ENCODE measurements at places on chromosomes 1 and 21.
A peak's percentile ranks its signal among the peaks of the same experiment; 100 is the strongest.

- DNase-seq: no peak
Measured at GRCh38 chr1:22325531-22326371, 125.9 kb upstream of the ZBTB40 start.

DNA sequence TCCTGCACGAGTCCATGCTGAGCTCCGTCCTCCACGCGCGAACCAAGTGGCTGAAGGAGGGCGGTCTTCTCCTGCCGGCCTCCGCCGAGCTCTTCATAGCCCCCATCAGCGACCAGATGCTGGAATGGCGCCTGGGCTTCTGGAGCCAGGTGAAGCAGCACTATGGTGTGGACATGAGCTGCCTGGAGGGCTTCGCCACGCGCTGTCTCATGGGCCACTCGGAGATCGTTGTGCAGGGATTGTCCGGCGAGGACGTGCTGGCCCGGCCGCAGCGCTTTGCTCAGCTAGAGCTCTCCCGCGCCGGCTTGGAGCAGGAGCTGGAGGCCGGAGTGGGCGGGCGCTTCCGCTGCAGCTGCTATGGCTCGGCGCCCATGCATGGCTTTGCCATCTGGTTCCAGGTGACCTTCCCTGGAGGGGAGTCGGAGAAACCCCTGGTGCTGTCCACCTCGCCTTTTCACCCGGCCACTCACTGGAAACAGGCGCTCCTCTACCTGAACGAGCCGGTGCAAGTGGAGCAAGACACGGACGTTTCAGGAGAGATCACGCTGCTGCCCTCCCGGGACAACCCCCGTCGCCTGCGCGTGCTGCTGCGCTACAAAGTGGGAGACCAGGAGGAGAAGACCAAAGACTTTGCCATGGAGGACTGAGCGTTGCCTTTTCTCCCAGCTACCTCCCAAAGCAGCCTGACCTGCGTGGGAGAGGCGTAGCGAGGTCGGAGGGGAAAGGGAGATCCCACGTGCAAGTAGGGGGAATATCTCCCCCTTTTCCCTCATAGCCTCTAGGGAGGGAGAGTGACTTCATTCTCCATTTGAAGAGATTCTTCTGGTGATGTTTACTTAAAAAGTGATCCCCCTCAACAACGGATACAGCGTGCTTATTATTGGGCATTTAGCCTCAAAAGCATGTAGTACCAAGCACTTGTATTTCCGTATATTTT is 991 bp downstream of the PRMT6 start:
- DNase-seq: no peak

GRCh38 chr1:209265301-209265700 is 318.2 kb upstream of the CAMK1G start:
- DNase-seq: no peak

DNA sequence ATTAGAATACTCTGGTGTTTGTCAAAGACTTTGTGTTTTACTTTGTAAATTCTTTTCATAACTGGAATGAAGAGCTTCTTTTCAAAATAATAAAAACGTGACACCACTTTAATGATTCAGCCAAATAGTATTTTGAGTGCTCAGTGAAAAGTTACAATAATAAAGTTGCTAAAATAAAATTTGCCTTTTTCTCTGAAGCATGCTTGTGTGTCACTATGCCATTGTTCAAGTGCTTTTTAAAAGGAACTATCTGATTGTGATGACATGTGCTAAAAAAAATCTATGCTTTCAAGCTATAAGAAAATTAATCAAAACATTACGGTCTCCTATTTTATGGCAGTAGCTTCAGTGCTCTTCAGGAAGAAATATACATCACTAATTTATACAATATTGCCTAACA is 1290.5 kb upstream of the B3GALT2 start:
- DNase-seq: no peak

DNA sequence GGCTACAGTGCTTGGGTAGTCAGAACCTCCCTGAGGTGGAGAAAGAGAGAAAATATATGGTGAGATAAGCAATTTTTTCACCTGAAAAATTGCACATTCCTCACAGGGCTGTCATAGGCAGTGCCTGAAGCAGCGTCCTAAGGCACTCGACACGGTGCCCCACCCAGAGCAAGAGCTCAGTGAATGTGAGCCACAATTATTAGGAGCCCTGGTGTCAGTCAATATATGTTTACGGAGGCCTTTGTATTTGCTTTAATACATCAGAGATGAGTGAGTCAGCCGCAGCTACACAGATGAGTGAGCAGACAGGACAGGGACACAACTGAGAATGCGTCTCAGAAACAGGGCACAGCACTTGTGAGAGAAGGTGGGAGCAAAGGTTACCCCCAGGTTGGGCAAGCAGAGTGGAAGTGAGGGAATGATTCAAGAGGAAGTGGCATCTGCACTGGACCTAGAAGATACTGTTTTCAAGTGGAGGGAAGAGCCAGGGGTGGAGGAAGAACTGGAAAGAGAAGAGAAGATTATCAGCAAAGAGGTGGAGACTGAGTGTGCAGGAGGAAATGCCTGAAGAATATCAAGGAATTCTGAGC is 5.2 kb upstream of the PIGC start:
- no peak for DNase-seq

DNA sequence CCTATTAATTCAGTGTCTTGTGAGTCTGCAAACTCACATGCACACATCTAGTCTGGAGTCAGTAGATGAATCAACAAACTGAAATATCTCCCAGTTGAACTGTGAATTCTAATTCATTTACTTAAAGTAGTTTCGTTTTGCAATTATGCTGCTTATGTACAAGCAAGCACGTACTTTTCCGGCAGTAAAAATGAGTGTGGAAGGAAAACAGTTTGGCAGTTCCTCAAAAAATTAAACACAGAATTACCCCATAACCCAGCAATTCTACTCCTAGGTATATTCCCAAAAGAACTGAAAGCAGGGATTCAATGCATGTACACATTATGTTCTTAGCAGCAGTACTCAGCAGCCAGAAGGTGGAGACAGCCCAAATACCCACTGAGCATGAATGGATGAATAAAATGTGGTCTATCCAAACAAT is 49.3 kb downstream of the GNB1 start:
- no peak for DNase-seq

DNA sequence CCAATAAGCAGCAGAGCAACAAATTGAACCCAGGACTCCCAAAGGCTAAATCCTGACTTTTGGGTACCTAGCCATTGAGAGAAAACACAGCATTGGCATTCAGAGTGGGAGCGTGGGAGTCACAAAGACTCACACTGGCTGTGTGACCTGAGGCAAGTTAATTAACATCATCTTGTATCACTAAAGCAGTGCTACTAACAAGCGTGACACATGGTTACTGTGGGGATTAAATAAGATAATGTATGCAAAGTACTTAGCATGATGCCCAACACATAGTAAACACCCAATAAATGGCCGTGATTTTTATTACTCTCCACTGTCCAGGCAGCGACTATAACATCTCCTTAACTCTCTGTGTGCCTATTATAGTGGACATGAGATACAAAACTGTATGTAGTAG is 73.3 kb downstream of the CD34 start:
- no peak for DNase-seq

- DNase-seq: no peak
Measured at GRCh38 chr1:147509786-147510395, 31.4 kb upstream of the BCL9 start.

DNA sequence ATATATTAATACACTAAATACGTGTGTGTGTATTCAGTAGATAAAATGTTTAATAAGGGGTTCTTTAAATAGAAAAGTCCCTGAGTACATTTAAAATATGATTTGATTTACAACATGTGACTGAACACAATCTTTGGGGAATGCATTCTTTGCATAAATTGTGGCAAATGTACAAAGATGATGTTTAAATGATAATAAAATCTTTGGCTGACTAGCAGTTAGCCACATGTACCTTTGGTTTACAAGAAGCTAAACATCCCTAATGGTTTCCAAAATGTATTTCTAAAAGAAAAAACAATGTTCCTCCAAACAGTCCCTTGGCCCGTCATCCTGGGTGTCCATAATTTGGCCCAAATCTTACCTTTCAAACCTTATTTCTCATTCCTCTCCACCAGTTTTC is 106.4 kb upstream of the MARK1 start:
- no peak for DNase-seq

DNA sequence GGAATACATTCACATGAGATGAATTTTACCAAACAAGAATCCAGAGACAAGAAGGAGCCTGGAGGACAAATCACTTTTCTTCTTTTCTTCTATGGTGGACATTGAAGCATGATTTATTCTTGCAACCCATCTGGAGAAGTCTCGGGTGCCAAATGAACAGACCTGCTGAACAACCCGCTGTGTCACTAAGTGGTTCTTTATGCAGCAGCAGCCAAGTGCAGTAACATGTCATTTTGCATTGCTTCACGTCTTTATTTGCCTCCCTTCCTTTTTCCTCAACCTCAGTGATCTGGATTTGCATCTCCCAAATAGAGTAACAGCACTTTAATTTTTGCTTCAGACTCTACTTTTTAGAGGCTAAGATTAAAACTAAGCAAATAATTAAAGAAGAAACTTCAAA is 50.0 kb upstream of the TENT5C start:
- no peak for DNase-seq

DNA sequence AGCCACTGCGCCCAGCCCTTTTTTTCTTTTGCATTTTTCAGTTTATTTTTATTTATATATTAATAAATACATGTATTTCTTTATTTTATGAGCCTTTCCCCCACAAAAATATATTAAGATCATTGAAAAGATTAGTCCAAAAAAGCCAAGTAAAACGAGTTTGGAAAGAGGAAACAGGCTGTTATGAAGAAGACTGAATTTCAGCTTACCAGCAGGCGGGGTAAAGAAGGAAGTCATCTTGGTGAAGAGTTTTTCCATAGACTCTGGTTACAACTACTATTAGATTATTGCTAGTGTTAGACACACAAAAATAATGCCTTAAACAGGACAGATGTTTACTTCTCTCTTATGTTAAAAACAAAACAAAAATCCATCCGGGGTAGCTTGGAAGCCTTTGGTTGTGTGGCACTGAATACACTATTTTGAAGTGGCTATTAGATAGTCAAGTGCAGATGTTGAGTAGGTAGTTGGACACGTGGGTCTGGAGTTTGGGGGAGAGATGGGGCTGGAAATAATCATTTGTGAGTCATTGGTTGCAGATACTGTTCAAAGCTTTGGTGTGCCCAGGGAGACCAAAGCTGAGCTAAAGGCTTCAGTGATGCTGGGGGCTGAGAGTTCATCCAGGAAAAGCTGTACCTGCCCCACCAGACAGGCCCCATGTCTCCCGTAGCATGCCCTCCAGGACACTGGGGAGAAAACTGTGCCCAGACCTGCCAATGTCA is 8.7 kb upstream of the LRRC71 start:
- no peak for DNase-seq

- DNase-seq: no peak
Measured at GRCh38 chr21:29775462-29775861, 164.3 kb downstream of the GRIK1 start.

DNA sequence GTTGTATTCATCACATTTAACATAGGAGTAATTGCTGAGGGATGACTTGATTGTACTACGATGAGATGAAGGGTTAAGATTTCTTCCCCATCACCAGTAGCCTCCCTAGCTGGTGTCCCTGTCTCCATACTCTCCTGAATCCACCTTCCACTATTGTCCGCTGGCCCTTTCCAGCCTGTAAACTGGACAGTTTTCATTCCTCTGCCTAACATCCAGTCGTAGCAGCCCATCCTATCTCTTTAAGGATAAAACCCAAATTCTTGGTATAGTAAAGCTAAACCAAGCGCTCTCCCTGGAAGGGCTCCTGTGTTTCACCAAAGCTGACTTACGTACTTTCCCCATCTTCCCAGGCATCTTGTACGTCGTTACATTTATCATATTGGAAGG is 670 bp downstream of the COX20 start:
- DNase-seq: no peak

DNA sequence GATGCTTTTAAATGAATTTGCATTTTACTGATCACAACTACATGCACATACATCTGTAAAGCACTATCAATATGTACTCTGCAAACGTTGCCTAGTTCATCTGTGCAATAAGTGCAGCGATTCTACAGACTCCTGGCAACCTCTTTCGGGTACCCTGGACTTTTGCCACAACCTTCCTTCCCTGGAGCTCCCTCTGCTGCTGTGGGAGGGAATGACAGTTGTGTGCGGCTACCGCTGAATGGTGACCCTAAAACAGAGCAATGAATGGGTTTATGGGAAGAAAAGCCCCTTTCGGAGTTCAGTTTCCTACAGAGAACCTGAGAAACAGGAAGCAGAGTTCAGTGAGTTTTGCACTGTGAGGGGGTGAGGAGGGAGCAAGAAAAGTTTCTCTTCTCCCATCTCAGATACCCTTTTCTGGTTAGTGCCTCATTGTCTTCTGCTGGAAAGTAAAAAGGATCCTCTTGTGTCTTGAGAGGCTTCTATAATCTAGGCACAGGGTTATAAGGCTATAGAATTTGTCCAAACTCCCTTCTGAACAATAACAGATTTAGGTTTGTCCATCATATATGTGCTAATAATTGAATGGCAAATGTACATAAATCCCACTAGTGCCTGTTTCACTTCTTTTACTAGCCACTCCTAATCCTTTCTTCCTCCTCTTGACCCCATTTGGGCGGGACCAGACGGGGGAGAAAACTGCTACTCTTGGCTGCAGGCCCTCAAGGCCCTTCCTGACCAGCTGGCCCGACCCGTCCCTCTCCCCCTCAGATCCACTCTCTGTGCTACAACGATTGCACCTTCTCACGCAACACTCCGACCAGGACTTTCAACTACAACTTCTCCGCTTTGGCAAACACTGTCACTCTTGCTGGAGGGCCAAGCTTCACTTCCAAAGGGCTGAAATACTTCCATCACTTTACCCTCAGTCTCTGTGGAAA is 19.8 kb upstream of the SARS1 start:
- DNase-seq: peak; percentile 45

DNA sequence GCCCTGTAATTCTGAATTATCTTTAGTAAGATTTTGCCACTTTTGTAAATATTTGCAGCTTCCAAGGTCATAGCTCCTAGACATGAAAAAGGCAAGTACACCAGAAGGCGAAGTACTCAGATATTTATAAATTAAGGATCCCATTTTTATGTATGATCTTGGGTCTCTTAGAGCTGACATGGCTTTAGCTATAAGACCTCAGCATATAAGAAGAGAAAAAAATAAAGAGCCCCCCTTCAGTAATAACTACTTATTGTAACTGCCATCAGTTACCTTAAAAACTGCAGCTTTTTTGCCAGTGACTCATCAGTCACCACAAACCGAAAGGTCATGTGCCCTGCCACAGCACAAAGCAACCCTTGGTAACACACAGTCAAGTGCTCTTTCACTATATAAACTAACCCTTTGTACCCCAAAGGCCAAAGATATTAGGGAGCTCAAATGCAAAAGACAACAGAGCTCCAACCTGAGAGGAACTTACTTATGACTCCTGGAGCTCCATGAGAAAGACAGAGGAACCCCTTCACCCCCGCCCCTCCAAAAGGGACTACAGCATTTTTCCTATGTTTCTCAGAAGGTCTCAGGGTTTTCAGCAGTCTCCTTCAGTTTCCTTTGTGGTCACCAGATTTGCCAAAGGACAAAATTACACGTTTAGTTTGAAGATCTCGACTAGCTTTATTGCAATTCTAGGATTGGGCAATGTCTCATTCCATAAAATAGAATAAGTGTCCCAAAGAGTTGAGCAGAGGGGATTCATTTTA is 219.8 kb upstream of the DUSP10 start:
- DNase-seq: no peak
